ENCODE measurements at places on chromosomes 6 and 20.

- no peak for DNase-seq
Observed at GRCh38 chr6:156992020-156992804, 215.0 kb downstream of the ARID1B start.

DNA sequence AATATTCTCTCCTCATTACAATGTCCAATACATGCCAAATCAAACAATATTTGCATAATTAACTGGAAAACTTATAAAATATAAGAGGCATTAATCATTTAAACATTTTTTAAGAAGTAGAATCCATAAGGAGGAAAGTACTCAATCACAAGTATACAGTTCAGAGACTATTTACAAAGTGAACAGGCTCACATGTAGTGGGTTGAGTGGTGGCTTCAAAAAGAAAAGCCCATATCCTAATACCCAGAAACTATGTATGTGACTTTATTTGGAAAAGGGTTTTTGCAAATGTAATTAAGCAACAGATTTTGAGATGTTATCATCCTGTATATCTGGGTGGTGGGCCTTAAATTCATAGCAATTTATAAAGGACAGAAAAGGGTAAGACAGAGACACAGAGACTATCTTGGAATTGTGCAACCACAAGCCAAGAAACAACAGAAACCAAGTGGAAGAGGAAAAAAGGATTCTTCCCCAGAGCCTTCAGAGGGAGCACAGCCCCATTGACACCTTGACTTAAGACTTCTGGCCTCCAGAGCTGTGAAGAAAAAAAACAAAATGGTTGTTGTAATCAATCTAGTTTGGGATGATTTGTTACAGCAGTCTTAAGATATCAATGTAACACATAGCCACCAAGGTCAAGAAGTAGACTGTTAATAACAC is 32.7 kb upstream of the CRISP1 start:
- no peak for DNase-seq

DNA sequence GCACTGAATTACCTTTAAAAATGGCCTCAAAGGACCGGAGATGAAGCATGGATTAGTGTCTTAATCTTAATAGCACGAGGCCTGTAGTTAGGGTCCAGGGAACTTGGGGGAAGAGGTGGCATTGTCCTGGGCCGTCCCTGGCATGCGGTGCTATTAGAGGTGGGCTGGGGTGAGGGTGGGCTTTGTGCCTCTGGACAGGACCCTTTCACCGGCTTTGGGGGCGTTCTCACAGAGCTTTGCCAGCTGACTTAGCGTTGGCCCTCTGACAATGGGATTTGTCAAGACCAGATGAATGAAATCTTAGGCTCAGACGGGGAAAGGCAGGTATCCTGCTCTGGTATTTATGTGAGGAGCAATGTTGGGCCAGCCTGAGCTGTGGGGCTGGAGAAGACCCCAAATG is 59.6 kb downstream of the ERMARD start:
- DNase-seq, result no peak

GRCh38 chr6:106702451-106703110 is 73.2 kb downstream of the QRSL1 start:
- no peak for DNase-seq

DNA sequence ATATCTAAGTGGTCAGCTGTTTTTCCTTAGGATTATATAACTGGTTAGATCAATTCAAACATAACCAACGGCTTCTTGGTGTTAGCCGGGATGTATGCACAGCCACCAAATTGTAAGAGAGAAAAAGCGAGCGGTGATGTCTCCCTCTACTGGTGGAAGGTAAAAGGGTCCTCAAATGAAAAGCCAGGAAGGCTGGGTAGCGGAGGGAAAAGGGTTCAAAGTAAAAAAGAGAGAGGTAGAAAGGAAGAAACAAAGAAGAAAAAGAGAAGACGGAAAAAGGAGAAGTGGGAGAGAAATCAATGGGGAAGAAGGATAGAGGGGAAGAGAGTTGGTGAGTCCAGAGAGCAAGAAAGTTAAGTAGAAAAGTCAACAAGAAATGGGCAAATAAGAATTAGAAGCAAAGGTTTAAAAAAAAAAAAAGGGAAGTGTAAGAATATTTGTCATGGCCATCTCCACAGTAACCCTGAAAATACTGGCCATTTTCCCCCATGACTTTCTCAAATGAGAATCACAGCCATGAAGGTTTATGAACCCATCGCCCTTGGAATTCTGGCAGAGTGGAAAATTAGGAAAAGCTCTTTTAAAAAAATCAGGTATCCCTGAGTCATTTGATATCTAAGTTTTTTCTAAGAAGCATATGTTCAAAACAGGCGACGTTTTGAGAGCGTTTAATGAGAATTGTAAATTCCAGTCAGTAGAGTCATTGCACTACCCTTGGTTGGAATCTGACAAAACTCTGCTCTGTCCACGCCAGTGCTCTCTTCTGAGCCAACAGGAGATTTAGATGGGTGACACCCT is 155.6 kb upstream of the SNX9 start:
- DNase-seq, result peak; percentile 55

- DNase-seq, result no peak
Observed at GRCh38 chr6:93105017-93105416, 314.3 kb downstream of the EPHA7 start.
